ENCODE measurements at places on chromosomes 4 and X.
A peak's percentile ranks its signal among the peaks of the same experiment; 100 is the strongest.

DNA sequence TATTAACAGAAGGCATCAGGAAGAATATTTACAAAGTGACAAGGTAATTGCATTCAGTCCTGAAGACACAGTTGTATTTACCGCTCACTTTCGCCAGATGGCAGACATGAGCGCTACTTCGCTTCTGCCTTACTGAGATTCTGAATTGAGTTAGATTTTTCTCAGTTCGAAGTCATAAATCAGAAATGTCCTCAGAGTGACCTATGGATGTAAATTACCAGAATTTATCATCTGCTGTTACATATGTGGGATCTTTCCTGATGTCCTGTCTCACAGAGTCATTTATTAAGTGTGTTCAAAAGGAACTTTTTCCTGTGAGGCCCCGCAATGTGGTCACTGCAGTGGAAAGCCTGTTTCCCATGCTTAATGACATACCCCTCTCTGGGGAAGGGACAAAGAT is 97.3 kb upstream of the DCLK2 start:
- peak; percentile 10 for DNase-seq

DNA sequence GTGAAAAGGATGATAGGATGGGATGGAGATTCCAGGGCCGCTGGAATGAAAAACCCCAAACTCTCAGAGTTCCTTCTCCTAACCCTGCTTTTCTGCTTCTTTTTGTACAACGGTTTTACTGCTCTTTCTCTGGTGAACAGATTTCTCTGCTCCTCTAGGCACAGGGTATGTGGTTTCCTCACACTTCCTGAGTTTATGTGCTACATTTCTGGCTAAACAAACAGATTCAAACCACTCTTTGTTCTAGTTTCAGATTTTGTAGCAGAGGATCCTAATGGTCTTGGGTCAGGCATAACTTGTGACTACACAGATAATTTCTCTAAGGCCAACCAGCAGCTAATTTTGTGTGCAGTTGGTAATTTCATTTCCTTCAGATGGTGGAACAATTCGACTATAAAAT is 52.6 kb downstream of the OSTC start:
- DNase-seq, result no peak

DNA sequence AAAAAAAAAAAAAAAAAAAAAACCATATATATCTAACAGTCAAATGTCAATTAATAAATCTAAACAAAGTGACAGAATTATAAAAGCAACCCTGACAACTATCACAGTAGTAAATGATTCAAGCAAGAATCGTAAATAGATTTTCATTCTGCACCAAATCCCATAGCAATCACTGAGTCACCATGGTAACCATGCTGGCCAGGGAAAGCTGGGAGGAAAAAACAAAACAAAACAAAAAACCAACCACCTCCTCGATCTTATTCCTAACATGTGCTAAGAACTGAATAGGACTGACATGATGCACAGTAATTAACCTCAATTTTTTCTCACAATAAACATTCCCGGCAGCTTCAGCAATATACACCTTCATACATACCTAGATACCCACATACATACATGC is 30.6 kb upstream of the RAB40A start:
- no peak for DNase-seq

DNA sequence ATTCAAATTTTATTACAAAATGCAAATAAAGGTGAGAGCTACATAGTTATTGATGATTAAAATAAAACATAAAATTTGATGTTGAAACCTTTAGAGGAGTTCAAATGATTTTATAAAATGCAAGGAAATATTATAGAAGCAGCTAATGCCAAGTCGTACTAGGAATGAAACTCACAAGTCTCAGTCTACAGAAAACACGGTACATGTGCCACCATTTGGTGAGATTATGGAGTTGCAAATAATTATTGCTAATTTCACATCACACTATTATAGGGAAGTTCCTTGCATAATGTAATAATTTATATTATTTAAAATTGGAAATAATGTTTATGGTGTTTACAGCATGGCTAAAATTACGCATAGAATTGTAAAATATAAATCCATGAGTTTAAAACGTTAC is 1601.7 kb upstream of the TENM3 start:
- DNase-seq, result no peak

DNA sequence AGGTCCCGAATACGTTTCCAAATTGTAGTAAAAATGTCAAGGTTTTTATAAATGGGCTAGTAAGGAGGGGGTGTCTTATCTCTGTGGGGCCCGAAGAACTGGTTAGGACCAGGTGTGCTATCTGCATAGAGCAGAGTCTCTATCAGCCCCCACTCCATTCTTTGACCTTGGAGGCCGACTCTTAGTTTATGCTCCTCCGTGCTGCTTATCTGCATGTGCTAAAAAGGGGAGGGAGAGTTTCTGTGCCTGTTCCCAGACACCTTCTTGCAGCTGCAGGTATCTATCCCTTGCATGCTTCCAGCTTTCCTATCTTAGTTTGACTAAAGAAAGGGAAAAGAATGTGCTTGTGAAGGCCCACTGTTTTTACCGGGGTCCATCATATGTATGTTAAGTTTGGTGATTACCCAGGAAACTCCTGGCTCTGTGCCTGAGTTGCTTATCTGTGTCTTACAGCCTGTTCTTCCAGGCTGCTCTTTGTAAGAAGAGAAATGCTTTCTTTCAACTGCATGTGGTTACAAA is 28.6 kb upstream of the NAF1 start:
- no peak for DNase-seq

- DNase-seq, result no peak
Observed at GRCh38 chrX:152915541-152916241, 17.8 kb downstream of the ZNF185 start.

All from NCI-H226 (cell line).